Amniotic epithelial cell (primary cell): ENCODE measurements at places on chromosomes 16 and 17.

DNA sequence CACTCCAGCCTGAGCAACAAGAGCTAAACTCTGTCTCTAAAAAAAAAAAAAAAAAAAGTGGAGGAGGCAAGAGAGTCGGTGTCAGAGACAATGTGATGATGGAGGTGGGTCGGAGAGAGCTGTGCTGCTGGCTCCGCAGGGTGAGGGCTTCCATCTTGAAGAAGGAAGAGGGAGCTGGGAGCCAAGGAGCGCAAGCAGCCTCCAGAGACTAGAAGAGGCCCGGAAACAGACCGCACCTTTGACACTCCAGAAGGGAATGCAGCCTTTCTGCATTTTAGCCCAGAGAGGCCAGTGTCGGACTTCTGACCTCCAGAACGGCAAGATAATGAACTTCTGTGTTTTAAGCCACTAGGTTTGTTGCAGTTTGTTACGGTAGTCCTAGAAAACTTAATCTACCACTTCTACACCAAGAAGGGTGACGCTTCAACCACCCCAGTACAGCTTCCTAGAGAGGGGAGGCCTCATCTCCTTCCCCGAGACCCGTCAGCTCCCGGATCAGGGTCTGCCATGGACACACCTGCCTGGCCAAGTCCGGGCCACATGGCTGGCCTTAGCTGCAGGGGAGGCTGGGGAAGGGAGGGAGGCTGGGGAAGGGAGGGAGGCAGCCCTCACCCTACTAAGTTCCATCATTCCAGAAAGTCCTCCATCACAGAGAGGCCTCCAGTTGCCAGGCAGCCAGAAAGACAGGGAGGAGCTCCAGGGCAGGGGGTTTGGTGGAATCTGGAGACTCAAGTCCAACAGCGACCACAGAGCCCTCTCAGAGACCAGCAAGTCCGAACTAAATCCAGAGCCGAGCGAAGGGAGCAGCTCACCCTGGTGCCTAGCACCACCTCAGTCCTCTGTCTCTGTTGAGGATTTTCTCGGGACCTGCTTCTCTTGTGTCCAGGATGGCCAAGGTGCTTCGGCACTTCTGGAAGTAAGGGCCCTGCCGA lies 13.2 kb upstream of the RBFOX3 start:
- DNase-seq, result no peak

DNA sequence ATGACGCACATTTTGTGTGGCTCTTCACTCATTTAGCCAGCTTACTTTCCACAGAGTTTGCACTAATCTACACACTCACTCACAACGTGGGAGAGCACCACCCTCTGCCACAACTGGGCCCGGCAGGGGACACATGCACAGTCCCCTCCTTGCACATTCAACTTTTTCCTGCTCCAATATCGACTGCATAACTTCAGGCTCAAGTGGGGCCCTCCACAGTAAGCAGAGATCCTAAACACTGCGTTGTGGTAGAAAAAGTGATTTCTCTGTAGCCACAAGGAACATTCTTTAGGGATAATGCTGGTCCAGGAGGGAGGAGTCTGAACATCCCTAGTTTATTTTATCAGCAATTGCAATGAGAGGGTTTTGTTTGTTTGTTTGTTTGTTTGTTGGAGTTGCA lies 40.0 kb downstream of the MRPS23 start:
- DNase-seq, result peak; percentile 33

GRCh38 chr16:51556694-51557340 lies 405.7 kb upstream of the SALL1 start:
- peak; percentile 78 for DNase-seq

GRCh38 chr16:11080327-11080967 lies 136.1 kb downstream of the CLEC16A start:
- DNase-seq, result no peak

GRCh38 chr17:38705523-38705802 lies 390 bp downstream of the MLLT6 start:
- no peak for DNase-seq

DNA sequence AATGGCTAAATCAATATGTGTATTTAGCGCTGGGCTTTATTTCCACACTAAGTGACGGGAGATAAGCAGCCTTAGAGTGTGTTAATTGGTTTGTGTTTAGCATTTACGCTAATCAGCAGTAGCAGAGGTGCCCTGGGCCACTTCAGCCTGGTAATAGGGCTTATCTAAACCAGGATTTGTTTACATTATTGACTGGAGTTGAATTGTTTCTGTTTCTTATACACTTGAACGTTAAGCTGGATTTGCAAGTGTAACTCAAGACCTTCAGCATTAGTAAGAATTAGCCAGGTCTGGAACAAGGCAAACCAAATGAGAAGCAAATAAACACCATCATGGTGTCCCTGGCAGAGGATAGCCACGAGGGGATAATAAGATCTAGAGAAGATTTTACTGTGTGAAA lies 313.6 kb downstream of the HS3ST4 start:
- no peak for DNase-seq

DNA sequence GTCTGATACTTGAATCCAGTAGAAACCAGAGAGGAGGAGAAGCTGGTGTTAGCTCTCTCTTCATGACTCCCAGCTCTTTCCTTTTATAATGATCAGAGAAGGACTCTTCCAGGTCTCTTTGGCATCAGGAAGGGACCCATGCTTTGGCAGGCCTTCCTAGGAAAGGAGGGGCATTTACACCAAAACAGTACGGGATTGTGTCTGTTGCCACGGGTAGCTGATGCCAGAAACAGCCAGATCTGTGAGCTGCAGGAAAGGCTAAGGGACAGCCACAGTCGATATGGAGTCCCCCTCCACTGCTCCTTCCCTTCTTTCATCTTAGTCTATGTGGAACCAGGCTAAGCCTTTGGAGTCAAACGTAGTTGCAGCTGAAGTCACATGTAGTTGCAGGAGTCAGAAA lies 9.3 kb downstream of the CEP295NL start:
- DNase-seq, result no peak

DNA sequence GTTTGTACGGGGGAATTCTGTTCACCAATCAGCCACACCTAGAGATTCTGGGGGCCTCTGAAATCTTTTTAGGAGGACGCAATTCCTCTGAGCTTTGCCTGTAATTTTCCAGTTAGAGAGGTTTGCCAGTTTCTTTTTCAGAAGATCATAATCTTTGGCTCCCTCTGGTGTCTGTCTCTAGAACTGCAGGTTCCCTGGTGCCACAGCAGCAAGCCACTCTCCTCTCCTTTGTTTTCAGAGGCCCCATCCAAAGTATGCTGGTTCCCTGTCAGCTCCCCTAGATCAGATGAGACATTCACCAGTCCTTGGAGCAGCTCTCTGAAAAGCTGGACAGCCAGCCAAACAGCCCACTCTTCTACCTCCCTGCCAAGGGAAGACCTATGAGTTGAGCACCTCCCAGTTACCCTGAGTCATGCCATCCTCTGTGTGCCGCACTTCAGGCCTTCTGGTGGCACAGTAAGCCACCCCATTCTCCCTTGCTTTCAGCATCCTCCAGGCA lies 36.1 kb downstream of the RNF112 start:
- peak; percentile 61 for DNase-seq

DNA sequence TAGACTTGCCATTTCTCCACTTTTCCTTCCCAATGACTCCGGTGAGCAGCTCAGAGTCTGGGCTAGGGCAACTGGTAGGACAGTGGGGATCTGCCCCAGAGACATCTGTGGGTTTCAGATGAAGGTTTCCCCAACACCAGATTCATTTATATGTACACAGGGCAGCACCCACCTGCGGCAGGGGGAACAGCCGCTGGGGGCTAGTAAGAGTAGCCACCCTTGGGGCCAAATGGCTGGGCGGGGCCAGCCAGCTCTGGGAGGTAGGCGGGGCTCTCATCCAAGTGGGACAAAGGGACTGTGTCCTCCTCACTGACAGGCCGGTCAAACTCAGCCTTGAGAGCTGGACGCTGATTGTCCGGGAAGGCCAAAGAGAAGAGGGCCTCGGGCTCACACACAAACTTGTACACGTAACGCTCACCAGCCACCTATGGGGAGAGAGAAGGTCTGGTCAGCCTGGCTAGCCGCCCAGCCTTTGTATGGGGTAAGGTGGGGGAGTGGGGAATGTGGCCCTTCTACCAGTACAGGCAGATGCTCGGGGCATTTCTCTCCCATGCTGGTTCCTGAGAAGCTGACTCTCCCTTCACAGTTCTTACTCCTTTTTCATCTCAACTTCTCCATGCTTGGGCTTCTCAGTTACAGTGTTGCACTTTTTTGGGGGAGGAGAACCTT lies 17.7 kb downstream of the ETV4 start:
- DNase-seq, result peak; percentile 33

DNA sequence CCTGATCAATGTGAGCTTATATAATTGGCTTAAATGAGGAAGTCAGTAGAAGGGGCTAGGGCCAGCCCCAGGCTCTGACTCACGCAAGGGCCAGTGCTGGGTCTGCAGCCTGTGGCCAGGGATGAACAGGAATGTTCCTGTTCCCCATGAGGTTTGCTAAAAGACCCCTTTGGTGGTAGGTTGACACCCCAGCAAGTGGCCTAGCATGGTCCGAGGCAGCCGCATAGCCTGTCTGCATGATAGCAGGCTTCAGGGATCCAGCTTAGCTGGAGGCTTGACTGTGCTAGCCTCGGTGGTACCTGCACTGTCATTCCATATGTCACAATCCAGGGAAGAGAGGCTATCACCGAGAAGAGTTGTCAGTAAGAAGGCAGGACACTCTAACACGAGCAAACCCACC lies 23.5 kb downstream of the TRIM25 start:
- no peak for DNase-seq

- no peak for DNase-seq
Measured at GRCh38 chr16:9002042-9002441, 38.3 kb upstream of the USP7 start.

GRCh38 chr16:67803894-67804293 lies 2.5 kb downstream of the RANBP10 start:
- no peak for DNase-seq

GRCh38 chr17:4643676-4644075 lies 2.2 kb upstream of the ALOX15 start:
- DNase-seq, result no peak

- DNase-seq, result no peak
Measured at GRCh38 chr16:66065925-66066324, 300.6 kb upstream of the CDH5 start.

DNA sequence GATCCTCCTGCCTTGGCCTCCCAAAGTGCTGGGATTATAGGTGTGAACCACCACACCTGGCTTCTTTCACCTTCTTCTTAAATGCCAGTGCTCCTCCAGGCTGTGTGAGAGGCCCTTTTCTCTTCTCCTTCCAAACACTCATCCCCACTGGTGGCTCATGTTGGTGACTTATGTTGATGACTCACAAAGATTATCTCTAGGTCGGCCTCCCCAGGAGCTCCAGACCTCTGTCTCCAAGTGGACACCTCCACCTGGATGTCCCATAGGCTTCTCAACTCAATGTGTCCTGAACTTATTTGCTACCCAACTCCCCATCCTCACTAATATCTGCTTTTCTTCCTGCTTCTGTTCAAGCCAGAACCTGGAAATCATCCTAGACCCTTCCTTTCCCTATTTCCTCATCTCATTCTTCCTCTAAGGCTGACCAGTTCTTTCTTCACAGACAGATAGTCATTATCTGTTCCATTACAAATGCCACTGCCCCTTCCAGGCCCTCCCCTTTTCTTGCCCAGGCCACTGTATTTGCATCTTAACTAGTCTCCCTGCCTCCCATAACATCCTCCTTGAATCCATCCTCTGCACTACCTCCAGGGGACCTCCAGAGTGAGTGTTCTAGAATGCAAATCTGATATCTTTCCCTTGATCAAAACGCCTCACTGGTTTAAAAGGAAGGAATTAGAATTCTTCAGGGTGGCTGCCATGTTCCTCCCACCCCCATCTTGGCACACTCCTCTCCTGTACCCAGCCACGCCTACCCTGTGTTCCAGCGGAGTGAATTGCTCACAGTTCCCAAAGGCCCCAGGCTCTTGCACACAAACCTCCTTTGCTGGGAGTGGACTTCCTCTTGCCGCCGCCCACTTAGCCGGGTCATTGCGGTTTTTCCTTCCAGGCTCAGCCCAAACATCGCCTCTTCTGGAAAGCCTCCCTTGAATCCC lies 34.8 kb upstream of the FBXO47 start:
- DNase-seq, result peak; percentile 73

GRCh38 chr16:66539623-66540469 lies 10.1 kb downstream of the TK2 start:
- DNase-seq, result no peak

GRCh38 chr17:41663451-41664171 lies 25.1 kb upstream of the EIF1 start:
- DNase-seq, result no peak

DNA sequence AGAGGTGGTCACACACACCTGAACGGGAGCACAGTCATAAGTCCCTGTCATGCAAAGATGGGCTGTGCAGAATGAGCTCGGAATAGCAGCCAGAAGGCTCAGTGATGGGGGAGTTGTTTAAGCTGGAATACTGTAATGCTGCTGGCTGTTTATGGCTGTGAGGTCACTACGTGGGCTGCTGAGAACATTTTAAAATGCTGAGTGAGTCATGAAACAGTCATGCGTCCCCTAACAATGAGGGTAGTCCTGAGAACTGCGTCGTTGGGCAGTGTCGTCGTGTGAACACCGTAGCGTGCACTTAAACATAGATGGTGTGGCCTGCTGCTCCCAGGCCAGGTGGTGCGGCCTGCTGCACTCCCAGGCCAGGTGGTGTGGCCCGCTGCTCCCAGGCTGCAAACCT lies 39.7 kb downstream of the TBCD start:
- DNase-seq, result peak; percentile 87

DNA sequence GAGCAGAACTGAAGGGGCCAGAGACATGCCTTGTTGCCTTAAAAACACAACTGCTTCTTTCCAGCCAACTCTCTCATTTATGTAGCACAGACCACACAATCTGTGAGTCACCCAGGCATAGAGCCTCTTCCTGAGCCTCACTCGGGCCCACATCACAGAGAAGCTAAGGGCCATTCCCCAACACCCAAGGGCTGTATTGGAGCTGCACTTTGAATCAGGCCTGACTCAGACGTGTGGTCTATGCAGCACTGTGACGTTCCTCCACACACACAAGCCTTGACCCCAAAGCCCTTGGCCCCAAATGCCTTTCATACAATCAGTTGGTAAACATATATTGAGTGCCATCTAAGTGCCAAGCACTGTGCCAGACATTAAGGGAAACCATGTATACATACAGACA lies 308.9 kb upstream of the DYNLRB2 start:
- DNase-seq, result peak; percentile 73
